NCI-H2107 (cell line): ENCODE measurements at places on chromosomes 3 and 15.

DNA sequence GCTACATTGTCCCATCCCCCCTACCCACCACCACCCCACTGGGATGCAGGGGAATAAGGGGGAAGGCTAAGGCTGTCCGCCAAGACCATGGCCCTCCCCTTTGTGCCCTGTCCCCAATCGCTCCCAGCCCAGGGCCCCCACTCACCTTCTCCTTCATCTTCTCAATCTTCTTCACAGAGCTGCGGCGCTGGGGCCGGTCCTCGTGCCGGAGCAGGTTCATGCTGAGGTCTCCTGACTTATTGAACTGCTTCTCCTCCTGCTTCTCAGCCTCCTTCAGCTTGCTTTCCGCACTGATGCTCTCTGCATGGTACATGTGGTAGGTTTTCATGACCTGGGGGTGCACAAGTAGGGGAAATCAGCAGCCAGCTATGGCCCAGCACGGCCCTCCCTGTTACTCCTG, 101.0 kb upstream of the RAD18 start:
- no peak for DNase-seq

DNA sequence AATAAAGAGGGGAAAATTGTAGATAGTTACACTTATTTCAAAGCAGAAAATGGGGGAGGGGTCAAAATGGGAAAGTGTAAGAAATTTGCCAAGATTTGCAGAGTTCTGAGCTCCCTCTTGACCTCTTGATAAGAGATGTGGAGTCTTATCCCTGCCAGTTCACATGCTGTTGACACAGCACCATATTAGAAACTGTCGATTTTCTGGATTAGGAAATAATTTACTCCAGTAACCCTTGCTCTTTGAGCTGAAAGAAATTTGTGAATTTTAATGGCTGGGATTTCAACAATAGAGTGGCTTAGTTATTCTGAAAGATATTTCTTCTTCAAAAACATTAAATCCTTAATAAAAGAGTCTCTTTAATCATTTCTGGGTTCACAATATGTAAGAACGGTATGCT, 306.2 kb upstream of the CNTN4 start:
- DNase-seq: no peak

DNA sequence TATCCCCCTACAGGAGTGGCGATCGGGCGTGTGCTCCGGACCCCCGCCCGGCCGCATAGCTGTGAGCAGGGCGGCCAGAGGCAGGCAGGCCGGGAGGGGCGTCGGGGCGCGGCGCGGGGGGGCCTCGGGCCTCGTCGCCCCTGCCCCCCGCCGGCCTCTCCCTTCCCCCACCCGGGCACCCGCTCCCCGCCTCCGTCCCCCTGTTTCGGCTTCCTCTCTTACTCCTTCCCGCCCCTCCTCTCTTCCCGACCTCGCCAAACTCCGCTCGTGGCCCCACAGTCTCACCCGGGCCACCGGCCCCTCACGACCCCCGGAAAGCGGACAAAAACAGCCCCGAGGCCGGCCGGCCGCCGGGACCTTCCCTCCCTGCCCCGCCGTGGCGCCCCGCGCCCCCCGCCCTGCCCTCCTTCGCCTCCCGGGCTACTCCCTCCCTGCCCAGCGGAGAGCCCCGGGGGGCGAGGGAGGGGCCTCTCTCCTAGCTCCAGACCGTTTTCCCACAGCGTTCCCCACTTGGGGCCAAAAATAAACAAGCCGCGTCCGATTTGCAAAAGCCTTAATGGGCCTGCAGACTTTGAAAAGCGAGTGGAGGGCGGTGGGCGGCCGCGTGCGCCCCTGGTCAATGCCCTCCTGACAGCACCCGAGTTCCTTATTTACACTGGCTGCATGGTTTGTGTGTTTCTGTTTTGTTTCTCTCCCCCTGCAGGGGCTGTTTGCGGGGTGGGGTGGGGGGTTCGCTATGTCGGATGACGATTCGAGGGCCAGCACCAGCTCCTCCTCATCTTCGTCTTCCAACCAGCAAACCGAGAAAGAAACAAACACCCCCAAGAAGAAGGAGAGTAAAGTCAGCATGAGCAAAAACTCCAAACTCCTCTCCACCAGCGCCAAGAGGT, 1.0 kb downstream of the UBE2E1 start:
- peak; percentile 35 for DNase-seq

- no peak for DNase-seq
These were observed 56.5 kb downstream of the CLDN11 start for GRCh38 chr3:170475092-170475685.

DNA sequence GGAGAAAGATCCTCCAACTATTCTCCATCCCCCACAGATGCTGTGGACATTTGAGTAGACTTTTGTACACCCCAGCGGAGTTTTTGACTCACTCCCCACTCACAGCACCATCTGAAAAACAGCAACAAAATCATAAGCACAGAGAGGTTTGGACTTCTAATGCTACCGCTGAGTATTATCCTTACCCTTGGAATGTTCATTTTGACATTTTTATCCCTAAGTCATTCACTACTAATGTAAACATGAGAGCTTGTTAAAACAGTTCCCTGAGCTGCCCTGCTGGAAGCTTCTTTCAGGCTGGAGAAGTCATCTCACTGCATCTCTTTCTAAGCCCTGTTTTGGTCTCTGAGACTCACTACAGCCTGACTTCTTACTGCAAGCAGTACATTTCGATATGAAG, 1045.9 kb downstream of the MCTP2 start:
- DNase-seq: no peak

GRCh38 chr3:8524656-8525399, 23.2 kb downstream of the LMCD1 start:
- no peak for DNase-seq

DNA sequence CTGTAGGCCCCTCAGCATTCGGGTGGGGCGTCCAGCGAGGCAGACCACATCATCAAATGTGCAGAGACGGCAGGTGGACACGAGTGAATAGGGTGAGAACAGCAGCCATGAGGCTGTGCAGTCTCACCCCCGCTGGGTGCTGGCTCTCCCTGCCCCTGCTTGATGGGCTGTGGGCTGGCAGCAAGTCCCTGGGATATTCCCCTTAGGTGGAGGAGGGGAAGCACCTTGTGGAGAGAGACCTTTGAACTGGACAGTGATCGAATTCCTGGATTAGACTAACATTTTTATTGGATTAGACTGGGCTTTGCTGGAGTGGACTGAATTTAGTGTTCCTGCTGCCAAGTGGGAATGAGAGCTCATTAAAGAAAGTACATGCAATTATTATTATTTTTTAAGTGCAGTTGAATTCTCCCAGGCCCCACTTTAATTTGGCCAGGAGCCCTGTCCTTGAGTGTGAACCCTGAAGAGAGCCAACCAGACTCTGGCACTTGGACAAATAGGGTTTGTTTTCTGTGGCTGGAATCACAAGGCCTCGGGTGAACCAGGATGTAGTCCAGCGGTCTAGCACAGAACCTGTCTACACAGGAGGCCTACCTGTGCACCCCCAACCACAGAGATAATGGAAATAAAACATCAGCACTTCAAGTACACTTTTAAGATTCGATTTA, 193.1 kb downstream of the ABHD5 start:
- no peak for DNase-seq

DNA sequence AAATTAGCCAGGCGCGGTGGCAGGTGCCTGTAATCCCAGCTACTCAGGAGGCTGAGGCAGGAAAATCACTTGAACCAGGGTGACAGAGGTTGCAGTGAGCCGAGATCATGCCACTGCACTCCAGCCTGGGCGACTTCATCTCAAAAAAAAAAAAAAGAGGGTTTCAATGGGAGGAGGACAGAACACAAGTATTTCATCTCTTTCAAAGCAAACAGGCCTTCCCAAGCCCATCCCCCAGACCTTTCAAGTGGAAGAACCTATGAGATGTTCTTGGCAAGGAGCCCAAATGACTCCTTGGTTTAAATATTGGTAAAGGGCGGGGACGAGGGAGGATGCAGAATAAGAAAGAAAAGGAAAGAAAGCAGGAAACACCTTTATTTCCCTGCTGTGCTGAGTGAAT, 62.2 kb upstream of the MCF2L2 start:
- DNase-seq: peak; percentile 76

DNA sequence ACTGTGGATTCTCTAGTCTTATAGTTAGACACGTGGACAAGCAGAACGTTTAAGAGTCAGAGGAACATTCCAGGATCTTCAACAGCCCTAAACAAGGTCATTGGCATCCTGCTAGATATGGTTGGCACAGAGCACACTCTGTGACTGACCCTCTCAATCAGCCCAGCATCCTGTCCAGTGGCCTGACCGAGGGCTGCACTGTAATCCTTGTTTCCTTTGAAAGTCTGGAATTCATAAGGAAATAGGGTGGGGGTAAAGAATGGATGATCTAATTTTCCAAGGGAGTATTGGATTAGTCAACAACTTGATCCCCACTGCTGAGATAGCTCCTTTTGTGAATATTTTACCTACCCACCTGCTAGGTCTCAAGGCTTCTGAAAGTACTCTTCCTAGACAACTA, 94.5 kb upstream of the DLG1 start:
- no peak for DNase-seq

GRCh38 chr3:6770397-6770690, 90.6 kb upstream of the GRM7 start:
- no peak for DNase-seq

GRCh38 chr3:47578691-47579632, at the start of gene CSPG5:
CSPG5 (minus strand) TSS chr3:47578865; CDS start chr3:47578693, 172 bp downstream.
- DNase-seq: no peak
